Retinal pigment epithelial cell (primary cell): ENCODE measurements at places on chromosomes 16 and 17.

DNA sequence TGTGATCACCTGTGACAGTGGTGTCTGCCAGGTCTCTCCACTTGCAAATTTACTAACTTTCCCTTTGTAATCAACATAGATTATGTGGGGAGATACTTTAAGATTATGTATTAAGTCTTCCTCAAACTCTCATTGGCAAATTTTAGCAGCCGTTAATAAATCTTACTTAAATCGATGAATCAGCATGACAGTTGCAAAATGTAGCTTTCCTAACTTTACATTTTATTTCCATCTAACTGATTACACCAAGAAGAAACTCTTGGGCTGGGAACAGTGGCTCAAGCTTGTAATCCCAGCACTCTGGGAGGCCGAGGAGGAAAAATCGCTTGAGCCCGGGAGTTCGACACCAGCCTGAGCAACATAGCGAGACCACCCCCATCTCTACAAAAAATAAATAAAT, 23.3 kb upstream of the CPNE2 start:
- DNase-seq, result no peak

DNA sequence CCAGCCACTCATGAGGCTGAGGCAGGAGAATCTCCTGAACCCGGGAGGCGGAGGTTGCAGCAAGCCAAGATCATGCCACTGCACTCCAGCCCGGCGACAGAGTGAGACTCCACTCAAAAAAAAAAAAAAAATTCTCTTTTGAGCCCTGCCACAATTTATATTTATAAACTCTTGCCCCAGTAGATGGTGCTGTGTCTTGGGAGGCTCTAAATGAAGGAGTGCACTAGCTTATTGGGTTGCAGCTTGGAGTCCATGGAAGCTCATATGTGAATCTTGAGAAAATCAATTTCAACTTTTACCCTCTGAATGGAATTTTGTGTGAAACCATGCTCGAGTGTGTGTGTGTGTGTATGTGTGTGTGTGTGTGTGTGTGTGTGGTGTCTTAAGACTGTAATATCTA, 420.1 kb downstream of the HS3ST4 start:
- no peak for DNase-seq

- no peak for DNase-seq
Measured at GRCh38 chr16:80231888-80232287, 308.9 kb upstream of the DYNLRB2 start.

DNA sequence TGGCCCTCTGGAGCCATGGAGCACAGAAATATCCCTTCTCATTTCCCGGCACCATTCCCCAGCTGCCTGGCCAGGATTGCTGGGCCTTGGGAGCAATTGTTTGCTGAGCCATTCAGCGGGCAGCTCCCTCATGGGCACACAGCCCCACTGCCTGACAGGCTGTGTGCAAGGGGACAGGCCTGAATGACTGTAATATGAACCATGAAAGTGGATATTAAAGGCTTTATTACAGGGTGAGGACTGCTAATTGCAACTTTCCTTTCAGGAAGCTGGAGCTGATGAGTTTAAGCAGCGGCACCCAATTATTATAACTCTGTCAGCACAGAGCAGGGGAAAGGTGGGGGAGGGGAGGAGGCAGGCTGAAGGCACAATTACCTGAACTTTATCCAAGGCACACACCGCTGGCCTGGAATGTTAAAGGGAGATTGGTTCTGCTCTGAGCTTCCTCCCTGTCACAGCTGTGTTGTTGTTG, 159.8 kb upstream of the SDK2 start:
- no peak for DNase-seq

GRCh38 chr16:19659554-19659953, 58.5 kb downstream of the KNOP1 start:
- no peak for DNase-seq

DNA sequence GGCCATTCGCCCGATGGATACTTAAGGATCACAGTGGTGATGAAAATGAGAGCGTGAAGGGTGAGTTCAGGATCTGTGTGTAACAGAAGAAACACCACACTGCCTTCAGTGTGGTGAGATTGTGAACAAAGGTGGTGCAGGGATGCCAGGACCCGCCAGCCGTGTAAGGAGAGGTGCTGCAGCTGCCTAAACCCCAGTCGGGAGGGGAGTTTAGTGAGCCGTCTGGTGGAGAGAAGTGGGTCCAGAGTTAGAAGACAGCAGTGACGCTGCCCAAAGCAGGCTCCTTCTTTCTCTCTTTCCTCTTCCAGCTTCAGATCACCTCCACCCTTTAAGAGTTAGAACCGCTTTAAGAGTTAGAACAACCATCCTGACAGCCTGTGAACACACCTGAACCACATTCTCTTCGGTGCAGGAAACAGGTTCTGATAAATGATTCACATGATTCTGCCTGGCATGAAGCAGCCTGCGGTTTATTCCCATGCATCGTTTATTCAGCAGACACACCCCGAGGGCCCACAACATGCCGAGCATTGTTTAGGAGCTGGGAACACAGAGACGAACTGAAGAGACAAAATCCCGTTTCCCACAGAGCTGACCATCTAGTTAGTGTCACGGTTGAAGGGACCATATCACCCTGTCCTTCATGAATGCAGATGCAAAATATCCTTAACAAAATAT, 84.0 kb upstream of the DNAH17 start:
- no peak for DNase-seq

DNA sequence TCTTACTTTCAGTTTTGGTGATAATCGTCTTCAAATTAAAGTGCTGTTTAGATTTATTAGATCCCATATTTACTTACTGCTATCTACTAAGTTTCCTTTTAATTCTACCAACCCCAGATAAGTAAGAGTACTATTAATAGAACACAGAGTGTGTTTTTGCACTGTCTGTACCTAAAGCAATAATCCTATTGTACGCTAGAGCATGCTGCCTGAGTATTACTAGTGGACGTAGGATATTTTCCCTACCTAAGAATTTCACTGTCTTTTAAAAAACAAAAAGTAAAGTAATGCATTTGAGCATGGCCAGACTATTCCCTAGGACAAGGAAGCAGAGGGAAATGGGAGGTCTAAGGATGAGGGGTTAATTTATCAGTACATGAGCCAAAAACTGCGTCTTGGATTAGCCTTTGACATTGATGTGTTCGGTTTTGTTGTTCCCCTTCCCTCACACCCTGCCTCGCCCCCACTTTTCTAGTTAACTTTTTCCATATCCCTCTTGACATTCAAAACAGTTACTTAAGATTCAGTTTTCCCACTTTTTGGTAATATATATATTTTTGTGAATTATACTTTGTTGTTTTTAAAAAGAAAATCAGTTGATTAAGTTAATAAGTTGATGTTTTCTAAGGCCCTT, 56.8 kb downstream of the HLF start:
- DNase-seq, result no peak

DNA sequence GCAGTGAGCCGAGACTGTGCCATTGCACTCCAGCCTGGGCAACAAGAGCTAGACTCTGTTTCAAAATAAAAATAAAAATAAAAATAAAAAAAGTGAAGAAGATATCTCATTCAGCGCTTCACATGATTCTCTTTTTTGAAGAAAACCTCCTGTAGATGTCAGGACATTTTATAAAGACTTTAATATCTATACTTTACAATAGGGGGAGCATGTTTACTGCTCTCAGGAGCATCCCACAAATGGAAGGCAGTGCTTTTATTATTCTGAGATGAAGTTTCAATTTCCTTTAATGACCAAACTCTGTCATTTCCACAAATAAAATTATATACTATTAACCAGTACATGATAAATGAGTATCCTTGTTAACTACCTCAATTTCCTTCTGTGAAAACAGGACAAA, 118.7 kb upstream of the MYOCD start:
- DNase-seq, result no peak

DNA sequence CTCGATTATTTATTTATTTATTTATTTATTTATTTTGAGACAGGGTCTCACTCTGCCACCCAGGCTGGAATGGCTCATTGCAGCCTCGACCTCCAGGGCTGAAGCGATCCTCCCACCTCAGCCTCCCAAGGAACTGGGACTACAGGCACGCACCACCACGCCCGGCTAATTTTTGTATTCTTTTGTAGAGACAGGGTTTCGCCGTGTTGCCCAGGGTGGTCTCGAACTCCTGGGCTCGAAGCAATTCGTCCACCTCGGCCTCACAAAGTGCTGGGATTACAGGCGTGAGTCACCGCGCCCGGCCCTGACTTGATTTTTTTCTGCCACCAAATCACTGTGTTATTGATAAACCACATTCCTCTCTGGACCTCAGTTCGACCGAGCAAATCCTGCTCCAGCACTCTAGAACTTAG, 758 bp upstream of the RPL23A start:
- DNase-seq, result no peak

DNA sequence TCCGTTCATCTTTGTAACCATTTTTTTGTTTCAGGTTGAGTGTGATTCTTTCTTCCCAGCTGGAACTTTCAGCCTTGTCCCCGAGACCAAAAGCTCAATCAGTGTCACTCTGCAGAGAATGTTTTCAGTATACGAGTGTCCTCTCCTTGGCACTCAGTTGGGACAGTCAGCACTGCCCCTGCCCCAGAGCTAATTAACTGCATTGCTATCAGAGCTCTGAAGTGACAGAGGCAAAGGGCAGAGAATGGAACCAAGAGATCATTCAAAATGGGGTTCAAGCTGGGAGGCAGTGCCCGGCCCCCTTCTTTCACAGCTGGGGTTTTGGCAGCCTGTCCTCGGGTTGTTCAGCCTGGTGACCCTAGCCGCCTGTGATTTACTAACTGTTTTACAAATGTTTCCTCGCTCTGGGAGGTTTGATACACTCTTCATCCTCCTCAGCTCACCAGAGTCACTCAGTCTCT, 195.9 kb upstream of the TBX2 start:
- no peak for DNase-seq

- no peak for DNase-seq
Measured at GRCh38 chr16:20628213-20628612, 52.0 kb upstream of the ACSM2B start.

- no peak for DNase-seq
Measured at GRCh38 chr17:75047398-75048098, 523 bp downstream of the KCTD2 start.

GRCh38 chr16:19127674-19128131, 13.9 kb downstream of the ITPRIPL2 start:
- no peak for DNase-seq

- DNase-seq, result no peak
Measured at GRCh38 chr16:67653128-67653788, 6.8 kb downstream of the ACD start.

DNA sequence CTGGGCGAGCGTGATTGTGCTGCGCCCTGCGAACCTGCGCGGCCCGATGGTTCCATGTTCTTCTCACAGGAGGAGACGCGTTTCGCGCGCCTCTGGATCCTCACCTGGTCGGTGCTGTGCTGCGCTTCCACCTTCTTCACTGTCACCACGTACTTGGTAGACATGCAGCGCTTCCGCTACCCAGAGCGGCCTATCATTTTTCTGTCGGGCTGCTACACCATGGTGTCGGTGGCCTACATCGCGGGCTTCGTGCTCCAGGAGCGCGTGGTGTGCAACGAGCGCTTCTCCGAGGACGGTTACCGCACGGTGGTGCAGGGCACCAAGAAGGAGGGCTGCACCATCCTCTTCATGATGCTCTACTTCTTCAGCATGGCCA, 1.0 kb downstream of the FZD2 start:
- no peak for DNase-seq

DNA sequence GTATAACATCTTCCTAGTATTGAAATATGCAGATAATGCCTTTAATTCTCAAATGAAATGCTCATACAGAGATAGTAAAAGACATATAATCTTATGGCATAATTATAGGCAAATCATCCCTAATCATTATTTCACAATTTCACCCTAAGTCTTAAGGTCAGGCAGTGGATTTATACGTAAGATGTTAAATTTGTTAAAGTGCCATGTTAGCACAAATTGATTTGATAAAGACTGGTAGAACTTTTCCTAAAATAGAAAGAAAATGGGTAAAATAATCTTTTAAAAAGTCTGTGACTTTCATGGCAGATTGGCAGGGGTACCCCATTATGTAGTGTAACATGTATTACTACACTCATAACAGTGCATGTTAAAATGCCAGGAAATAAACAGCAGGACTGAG, 1092.7 kb upstream of the GOT2 start:
- no peak for DNase-seq

GRCh38 chr17:76736349-76737081, 616 bp downstream of the SRSF2 start:
- DNase-seq, result no peak

DNA sequence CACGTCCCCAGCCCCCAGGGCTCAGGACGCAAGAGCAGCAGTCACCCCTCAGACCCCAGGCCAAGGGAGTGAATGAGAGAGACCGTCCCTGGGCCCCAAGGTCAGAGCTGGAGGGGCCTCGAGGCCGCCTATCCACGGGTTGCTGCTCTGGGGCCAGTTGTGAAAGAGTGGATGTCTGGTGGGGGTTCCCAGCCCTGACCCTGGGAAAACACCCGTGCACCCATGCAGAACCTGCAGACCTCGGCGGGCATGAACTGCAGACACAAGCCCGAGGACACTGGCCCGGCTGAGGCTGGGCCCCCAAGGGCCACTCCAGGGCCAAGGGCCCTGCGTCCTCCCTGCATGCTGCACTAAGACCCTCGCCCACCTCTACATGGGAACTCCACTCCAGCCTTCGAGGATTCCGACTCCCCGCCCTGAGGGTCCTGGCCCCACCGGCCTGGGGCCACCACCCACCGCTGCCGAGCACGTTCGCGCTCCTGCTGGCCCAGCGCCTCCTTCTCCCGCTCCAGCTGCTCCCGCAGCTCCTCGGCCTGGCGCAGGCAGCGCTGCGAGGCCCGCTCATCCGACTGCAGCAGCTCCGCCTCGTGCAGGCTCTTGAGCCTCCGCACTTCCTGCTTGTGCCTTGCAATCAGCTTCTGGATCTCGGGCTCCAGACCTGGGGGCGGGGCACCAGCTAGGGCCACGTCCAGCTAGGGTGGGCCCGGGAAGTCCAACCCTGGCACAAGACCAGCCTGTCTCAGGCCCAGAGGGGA, 27.6 kb upstream of the AATK start:
- DNase-seq, result no peak

- DNase-seq, result no peak
Measured at GRCh38 chr16:88477631-88478519, 24.8 kb downstream of the ZFPM1 start.

GRCh38 chr17:34998205-34998604, 17.9 kb downstream of the LIG3 start:
- no peak for DNase-seq

- no peak for DNase-seq
Measured at GRCh38 chr17:17176341-17176740, 29.8 kb downstream of the PLD6 start.
